Breast epithelium (tissue), 4 donors: ENCODE measurements at places on chromosomes 2 and 18. TPM values are rescaled to one million over a fixed set of nuclear protein-coding genes. Genes with fewer than 3 reads are reported as not detected.

The PAIP2B gene
- 9.0 TPM for total RNA-seq

The MARCO gene
- total RNA-seq = 6.9 TPM

The MRPS5 gene
- 37.4 TPM for total RNA-seq

DNA sequence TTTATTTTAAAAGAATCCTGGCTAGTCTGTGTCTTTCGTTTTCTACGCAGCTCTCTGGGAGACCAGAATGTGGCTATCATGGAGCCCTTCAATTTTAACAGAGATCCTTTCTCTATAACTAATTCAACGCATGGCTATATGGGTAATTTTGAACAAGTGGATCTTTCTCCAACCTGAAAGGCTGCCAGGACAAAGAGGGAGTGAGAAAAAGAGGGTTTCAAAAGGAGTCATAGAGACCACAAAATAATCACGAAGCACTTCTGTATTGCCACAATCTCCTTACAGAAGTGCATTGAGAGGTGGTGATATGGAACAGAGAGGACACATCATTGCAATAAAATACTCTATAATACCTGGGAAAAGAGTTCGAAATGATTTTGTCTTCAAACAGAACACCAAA is 21.7 kb upstream of the CDH2 start:
- DNase-seq = no peak

DNA sequence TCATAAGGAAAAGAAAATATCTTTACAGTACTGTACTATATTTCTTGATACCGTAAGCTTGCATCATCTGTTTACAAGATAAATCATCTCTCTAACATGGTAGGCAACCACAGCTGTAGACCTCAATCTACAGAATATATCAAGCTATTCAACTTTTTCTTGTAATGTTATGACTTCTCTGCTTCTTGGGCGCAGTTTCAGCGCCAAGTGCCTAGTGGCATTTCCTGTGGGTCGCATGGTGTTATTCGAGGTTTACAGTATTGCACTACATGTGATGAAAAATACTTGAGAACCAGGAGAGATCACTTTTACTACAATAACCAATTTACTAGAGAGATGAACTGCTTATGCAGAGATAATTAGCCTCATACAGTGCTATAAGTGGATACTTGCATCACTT is 34.0 kb upstream of the SESTD1 start:
- DNase-seq = no peak

DNA sequence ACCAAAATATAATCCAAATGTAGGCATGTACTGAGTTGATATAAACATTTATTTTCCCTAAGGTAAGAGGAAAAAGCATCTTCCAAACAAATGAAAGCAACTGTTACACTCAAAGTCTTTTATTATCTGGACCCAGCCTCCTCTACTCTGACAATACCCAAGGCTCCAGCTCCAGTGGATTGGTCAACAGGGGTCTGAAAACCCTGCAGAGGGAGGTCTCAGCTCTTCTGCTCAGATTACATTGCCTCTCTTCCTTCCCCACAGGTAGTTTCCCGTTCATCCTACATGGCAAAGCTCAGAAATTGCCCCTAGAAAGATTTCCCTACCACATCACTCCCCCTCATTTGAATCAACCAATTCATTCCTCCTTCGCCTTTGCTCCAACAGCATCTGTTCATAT is 457.0 kb downstream of the METTL4 start:
- no peak for DNase-seq

DNA sequence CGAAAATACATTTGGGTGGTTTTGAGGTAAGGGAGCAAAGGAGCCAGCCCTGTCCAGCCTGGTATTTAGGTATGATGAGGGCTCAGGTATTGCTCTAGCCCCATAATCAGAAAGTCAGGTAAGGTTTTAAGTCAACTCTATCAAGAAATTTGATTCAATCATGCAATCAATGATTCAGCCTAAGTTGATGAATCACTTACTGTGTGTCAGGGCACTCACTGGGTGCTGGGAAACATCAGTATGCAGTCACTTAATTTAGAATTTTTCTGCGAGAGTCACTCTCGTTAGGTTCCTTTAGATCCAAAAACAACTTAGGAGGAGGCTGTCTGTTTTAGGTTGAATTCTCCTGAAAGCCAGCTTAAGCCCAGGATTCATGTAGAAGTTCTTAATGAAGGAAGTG is 17.7 kb upstream of the SERPINB2 start:
- no peak for DNase-seq

- DNase-seq = no peak
Measured at GRCh38 chr2:163570391-163570790, 165.4 kb downstream of the FIGN start.
